ENCODE measurements at places on chromosomes 7 and 10.

- DNase-seq = no peak
Observed at GRCh38 chr10:128463991-128464760, 338.0 kb upstream of the MKI67 start.

- no peak for DNase-seq
Observed at GRCh38 chr10:84038035-84038434, 101.3 kb upstream of the GHITM start.

DNA sequence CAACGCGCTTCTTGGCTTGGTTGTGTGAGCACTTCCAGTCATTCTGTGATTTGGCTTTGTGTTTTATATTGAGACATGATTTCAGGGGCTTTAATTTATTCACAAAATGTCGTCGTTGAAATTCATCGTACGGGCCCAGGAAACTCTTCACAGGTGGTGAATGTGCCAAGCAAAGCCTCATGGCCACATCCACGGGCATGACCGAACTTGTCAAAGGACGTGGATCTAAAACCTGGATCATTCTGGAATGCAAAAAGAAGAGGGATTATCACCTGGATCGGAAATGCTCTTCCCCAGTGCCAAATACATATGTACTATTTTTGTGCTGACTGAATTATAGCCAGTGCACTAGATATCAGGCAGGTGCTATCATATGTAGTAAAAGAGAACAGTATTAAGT, 2.2 kb downstream of the PPP1R3C start:
- DNase-seq = no peak

DNA sequence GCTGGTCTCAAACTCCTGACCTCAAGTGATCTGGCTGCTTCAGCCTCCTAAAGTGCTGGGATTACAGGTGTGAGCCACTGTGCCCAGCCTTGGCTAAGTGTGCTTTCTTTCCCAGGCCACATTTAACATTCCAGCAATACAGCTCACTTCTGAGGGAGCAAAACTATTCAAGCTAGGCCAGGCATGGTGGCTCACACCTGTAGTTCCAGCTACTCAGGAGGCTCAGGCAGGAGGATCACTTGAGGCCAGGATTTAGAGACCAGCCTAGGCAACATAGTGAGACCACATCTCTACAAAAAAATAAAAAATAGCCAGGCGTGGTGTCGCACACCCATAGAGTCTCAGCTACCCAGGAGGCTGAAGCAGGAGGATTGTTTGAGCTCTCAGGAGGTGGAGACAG, 23.3 kb upstream of the TPST1 start:
- DNase-seq = no peak

DNA sequence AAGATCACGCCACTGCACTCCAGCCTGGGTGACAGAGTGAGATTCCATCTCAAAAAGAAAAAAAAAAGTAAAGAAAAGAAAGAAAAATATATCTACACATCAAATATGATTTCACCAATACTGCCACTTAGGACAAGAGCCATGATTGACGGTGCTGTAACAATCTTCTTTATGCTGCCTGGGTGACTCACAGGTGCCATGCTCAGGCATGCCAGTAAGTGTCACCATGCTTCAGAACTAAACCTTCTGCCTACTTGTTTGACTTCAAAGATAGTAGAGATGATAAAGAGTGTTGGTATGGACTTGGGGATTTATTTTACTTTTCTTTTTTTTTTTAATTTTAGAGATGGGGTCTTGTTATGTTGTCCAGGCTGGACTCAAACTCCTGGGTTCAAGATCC, 33.6 kb upstream of the DNMBP start:
- DNase-seq = no peak

GRCh38 chr7:48285373-48285772, 114.1 kb downstream of the ABCA13 start:
- no peak for DNase-seq

- DNase-seq = peak; percentile 72
Observed at GRCh38 chr7:151051108-151051507, 2.8 kb downstream of the ASIC3 start.

GRCh38 chr7:10579561-10579960, 394.1 kb upstream of the PHF14 start:
- DNase-seq = no peak

GRCh38 chr7:70707823-70708243, 424.1 kb upstream of the GALNT17 start:
- no peak for DNase-seq

DNA sequence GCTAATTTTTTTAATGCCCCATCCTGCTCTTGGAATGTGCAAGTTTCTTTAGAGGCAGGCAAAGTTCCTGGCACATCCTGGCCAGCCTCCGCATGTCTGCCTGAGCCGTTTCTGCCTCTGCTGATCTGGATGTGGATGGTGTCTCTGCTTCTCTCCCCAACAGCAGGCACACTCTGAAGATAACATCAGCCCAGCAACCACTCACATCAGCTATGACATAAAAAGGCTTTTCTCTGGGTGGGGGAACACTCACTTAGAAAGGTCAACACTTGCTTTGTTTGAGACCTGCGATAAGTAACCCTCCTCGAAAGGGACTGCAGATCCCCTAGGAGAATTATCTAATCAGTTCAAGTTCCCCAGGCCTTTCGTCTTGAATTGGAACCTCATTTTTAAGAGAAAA, 142.9 kb downstream of the FGFR2 start:
- no peak for DNase-seq

GRCh38 chr7:135755351-135755753, 6.7 kb upstream of the FAM180A start:
- no peak for DNase-seq

GRCh38 chr7:94556028-94556427, 46.4 kb downstream of the CASD1 start:
- DNase-seq = no peak

GRCh38 chr7:7292085-7292484, 109.7 kb downstream of the C1GALT1 start:
- DNase-seq = no peak

DNA sequence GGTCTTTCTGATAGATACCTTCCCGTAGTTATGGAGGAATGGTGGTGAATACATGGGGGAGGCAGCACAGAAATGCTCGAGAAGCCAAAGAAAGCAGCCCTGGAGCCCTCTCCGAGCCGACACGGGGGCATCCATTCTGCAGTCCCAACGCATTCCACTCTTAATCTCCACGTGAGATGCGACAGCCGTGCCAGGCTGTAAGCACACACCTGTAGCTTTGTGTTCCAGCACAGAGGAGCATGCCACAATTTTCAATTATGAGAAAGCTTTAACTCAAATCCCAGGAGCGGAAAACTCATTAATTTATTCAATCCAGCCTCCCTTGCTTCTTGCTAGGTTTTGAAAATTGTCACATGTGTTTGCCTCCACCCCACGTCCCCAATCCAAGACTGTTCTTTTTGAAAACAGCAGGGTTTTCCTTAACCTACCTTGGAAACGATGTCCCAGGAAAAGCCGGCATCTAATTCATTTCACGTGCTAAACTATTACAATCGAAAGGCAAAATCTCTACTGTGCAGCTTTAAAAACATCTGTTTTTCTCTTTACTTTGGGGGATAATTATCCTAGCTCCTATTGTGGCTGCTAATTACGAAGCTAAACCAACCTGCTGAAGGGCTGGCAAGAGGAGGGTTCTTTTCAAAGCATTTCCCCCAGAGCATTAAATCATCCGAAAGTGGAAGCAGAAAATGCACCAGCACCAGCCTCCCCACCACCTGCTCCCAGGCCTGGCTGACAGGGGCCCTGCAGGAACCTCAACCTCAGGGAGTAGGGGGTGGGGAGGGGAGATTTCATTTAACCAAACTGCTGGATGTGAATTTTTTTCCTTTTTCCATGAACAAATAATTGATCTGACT, 56.0 kb upstream of the CHST15 start:
- no peak for DNase-seq

DNA sequence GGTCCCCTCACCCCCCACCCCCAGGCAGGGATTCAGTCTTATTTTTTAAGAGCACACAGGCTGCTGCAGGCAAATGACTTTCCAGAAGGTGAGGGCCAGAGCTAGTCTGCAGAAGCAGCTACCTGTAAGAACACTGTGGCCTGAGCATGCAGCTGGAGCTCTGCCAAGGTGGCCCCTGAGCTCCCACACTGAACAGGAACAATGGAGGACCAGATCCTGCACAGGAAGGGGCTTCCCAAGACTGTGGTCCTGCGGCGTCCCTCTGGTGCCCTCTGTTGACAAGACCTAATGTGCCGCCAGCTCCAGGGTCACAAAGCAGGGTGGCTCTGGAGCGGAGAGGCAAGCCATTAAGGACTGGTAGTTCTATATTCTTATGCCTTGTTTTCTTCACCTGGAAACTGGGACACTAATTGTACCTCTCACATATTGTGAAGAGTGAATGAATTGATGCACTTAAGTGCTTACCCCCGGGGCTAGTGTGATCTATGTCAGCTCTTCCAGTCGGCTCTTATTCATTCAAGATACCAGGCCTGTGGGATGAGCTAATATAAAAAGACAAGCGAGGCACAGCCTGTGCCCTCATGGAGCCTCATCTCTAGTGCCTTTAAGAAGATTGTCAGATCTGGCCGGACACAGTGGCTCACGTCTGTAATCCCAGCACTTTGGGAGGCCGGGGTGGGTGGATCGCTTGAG, 8.0 kb upstream of the BEND7 start:
- DNase-seq = peak; percentile 77

GRCh38 chr7:133931053-133931452, 196.1 kb upstream of the LRGUK start:
- no peak for DNase-seq
